ENCODE measurements at places on chromosomes 4 and X.

- DNase-seq, result no peak
Measured at GRCh38 chrX:22433292-22434070, 160.8 kb downstream of the CBLL2 start.

GRCh38 chrX:110420771-110421499 is 62.3 kb downstream of the RTL9 start:
- no peak for DNase-seq

DNA sequence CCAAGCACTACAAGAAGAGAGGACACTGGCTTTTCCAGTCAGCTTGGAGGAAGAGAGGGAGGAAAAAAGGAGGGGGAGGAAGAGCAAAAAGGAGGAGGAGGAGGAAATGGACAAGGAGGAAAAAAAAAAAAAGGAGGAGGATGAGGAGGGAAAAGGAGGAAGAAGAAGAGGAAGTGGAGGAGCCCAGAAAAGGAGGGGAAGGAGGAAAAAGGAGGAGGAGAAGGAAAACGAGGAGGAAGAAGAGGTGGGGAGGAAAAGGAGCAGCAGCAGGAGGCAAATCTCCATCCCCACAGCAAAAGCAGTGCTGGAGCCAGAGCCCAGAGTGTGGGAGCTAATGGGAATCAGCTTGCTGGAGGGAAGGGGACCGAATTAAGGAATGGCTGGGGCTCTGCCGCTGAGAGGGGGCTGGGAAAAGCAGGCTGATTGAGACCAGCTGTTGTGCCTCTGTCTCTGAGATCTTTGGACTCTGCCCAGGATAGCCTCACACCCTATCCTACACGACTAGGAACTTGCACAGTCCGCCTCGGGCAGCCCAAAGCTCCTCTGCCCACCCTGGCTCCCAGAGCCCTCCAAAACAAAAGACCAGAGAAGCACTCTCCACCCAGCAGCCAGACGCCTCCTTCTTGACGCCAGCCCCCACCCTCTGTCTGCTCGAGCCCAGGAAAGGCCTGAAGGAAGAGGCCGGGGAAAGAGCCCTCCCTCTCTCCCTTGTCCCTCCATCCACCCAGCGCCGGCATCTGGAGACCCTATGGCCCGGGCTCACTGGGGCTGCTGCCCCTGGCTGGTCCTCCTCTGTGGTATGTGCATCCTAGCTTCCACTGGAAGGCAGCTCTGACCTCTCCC is at the start of gene XPNPEP2:
Gene XPNPEP2, plus strand, starts transcription at position 514 of the 843 bp plus-strand sequence. Its CDS starts 235 bp downstream, at position 749.
- no peak for DNase-seq

DNA sequence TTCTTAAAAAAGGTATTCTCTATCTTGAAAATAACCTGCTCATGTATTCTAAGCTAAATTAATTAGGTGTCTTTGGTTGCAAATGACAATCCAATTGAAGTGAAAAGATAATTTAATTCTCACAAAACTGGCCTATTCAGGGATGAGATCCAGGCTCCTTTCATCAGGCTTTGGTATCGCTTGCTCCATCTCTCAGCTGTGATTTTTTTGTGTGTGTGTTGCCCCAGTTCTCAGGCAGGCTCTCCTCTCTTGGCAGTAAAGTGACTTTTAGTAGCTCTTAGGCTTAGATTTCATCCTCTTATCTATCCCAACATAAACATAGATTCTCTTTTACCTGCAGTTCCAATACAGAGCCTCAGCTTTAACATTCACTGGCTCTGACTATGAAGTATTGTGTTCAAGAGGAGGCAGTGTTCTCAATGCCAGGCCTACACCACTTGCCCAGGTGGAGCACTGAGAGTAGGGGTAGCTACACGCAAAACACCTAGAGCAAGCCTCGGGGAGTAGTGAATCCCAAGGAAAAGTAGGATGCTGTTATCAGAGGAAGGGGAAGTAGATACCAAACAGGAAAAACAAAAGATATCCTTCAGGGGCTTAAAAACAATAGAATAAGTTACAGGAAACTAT is 392.4 kb upstream of the ATOH1 start:
- DNase-seq, result no peak

DNA sequence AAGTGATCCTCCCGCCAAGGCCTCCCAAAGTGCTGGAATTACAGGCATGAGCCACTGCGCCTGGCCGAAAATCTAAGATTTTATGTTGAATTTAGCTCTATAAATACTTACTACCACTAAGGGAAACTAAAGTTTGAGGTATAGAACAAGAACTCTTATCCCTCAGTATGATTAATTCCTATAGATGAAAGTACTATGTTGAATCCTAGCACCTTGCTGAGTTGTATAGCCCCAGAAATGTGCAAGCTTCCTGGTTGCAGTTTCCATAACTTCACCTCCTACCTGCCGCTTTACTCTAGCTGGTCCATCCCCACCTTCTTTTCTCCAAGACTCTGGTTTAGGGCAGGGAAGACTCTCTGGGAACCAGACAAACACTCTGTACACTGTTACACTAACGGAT is 11.8 kb upstream of the TSPAN5 start:
- no peak for DNase-seq

DNA sequence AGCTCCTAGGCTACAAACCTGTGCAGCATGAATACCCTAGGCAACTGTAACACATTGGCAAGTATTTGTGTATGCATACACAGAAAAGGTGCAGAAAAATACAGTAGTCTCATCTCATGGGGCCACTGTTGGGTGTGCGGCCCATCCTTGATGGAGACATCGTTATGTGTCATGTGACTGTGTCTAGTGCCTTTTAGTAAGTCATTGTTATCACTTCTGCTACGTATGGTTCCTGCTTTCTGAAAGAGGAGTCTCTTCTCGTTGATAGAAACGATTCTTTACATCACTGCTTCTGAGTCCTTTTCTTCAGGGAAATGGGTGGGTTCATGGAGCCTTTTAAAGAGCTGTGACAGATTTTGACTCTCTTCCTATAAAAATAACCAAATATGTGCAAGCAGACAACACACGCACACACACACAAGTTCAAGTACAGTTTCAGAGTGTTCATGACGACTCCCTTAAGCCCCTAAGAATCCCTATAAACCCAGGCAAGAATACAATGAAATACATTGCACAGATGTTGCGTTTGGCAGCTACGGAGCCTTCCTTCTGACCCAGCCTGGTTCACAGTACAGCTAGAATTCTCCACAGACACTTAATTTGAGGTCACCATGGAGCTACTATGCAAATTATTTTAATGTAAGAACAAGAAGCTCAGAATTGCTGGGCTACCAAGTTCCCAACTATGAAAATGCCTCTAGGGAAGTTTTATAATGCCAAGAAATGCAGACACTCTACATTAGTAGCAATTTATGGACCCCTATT is 10.2 kb upstream of the STK32B start:
- no peak for DNase-seq

- no peak for DNase-seq
Measured at GRCh38 chr4:135739354-135739753, 1537.8 kb upstream of the PABPC4L start.

- no peak for DNase-seq
Measured at GRCh38 chr4:147510962-147511668, 30.2 kb downstream of the EDNRA start.

DNA sequence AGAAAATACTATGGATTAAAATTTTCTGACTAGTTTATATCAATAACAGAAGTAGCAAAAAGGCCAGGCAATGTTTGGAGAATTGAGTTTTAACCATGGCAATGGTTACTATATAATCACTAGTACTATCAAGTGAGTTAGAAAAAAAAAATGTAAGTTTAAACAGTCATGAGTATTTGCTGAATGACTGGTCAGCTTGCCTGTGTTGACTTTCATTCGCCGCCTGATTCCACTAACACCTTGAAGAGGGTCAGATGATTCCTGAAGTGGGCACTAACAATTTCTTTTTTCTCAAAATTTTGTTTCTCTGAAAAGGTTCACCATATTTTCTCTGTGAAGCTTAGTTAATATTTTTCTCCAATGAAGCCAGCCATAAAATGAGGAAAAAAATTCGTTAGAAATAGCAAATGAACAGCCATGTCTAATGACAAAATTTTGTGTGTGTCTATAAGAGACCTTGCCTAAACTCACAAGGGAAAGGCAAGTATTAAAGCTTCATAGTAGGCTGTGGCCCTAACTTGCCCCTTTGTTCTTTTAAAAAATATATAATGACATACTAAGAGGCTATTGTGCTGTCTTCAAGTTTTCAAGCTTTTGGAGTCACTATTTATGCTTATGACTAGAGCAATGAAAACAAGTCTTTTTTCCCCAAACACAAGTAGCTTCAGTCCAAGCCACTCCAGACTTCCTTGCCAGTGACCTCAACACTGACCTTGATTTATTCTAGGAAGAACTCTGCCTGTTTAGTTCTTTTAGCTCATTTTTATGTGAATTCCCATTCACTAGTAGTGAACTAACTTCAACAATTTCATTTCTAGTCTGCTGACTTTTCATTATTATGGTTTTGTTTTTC is 18.4 kb upstream of the FHDC1 start:
- DNase-seq, result no peak

DNA sequence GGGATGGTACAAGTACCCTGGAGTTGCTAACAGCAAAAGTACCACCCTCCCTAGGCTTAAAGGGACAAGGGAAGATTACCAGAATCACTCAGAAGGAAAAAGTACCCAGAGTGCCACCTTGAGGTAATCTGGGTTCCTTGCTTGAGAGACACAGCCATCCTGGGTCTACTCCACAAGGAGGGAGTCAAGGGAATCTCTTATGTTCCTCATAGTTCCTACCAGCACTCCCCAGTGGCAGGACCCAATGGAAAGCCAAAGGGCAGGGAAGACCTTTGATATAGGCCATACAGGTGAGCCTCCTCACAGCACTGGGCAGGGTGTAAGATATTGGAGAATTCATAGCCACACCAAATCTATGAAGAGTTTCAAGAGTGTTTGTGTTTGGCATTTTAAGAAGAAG is 5.7 kb downstream of the IL2 start:
- no peak for DNase-seq

DNA sequence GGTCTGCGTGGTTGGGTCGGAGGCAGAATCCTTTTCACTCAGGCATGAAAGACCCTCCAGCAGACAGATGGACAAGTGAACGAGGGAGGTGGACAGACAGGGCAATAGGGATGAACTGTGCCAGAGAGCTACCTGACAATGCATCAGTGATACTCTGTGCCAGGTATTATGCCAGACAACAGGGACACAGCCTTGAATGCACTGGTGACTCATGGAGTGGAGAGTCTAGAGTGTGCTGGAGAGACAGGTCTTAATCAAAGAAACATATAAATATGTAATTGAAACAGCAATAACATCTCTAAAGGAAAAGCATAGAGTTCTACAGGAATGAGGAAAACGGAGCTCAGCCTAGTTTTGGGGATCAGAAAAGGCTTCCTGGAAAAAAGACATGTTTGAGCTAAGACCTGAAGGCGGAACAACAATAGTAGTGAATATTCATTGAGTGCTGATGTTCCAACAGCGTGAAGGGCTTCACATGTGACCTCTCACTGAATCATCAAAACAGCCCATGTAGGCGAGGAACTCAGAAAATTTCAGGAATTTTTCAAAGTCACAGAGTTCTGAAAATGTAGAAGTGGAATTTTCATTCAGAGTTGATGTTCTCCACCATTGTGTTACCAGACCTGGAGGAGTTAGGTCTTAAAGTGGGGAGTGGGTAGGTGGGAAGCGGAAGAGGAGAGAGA is 20.0 kb upstream of the FGFBP2 start:
- DNase-seq, result no peak
